Activated CD4-positive, alpha-beta T cell treated with anti-CD3 and anti-CD28 coated beads, Interleukin-10, Interleukin-2, amounts not matched to agents 100 ng/mL and 50 ng/mL, durations not matched to agents 16 hours and 8 hours (primary cell): ENCODE measurements at places on chromosomes 7 and 10.

- DNase-seq: no peak
Observed at GRCh38 chr10:78134773-78135306, 101.2 kb downstream of the RPS24 start.

GRCh38 chr10:66804962-66805361, 120.9 kb upstream of the LRRTM3 start:
- DNase-seq: no peak

- no peak for DNase-seq
Observed at GRCh38 chr10:97503406-97503805, 4.7 kb downstream of the UBTD1 start.

GRCh38 chr10:55158633-55159032, 357.6 kb upstream of the PCDH15 start:
- no peak for DNase-seq

DNA sequence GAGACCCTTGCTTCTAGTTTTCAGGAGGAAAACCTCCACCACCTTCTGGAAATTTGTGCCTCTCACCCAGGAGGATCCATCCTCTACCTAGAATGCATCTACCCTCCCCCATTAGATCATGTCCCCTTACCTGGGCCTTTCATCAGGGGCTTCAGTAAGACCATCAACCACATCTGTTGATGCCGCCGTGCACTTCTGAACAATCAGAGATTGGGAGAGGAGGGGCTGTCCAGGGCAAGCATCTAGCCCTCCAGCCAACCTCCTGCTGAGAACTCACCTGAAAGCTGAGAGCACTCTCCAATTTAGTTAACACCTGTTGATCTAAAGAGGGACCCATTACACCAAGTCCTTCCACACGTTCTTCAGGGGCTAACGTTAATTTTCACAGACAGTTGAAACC, 57.6 kb upstream of the PIK3CG start:
- DNase-seq: no peak

DNA sequence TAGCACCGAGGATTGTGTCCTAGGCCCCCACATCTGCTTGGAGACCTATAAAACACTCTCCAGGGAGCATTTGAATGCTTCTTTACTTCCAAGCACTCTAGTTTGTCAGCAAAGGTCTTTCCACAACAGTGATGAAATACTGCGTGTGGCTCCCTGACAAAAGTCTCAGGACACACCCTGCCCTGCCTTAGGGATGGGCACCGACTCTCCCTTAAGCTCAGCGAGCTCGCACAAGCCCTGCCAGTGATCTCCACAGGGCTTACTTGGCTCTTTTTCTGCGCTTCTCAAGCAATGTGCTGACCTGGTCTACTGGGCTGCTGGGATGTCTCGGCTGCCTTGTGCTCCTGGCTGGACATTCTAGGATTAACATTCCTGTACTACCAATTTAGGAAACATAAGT, 84.3 kb upstream of the MPP7 start:
- no peak for DNase-seq

DNA sequence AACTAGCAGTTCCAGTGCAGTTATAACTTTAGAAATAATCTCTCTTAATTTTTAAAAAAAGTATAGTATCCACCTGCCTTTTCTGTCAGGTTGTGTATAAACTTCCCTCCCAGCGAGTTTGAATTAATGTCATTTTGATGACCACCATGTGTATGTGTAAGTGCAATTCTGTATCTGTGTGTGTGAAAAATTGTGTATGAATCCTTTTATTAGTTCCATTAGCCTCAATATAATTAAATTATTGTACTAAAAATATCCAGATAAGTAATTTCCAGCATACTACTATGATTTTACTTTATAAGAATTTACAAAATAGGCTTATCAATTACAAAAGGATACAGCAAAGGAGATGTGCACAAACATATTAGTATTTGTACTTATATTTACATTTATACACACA, 421.1 kb upstream of the LRGUK start:
- no peak for DNase-seq

DNA sequence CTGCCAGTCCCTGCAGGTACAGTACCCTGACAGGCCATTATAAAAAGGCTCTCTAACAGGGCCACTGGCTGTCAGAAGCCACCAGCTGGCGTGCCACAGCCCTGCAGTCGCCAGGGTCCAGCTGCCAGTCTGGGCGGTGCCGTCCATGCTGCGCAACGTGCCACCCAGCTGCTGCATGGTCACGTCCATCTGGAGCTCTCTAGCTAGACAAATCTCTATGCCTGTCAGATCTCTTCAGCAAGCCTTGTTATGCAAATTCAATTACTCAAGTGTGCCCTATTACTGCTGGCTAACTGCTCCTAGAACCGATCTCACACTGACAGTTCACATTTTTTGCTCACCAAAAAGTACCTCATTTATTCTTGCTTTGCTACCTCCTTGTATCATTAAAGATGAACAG, 75.9 kb downstream of the HIBADH start:
- DNase-seq: no peak

GRCh38 chr10:62618054-62618453, 186.5 kb upstream of the ADO start:
- no peak for DNase-seq

GRCh38 chr7:39826166-39826565, 123.9 kb upstream of the CDK13 start:
- no peak for DNase-seq

GRCh38 chr7:146606628-146607027, 490.0 kb downstream of the CNTNAP2 start:
- DNase-seq: no peak

DNA sequence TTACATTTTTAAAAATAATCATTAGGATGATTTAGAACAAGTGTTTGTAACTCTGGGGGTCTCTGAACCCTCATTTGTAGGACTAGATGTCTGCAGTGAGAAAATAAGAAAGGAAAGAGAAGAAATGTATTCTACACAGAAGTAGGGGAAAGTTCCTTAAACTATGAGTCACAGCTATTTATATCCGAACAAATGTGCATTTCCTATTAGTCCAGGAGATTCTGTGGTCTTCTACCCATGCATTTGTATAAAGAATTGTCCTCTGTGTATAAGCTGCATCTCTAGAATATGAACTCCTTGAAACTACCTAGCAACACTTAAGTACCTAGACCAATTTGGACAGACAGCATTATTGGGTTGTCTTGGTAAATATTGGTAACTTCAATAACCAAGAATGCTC, 15.9 kb upstream of the CD36 start:
- DNase-seq: no peak

DNA sequence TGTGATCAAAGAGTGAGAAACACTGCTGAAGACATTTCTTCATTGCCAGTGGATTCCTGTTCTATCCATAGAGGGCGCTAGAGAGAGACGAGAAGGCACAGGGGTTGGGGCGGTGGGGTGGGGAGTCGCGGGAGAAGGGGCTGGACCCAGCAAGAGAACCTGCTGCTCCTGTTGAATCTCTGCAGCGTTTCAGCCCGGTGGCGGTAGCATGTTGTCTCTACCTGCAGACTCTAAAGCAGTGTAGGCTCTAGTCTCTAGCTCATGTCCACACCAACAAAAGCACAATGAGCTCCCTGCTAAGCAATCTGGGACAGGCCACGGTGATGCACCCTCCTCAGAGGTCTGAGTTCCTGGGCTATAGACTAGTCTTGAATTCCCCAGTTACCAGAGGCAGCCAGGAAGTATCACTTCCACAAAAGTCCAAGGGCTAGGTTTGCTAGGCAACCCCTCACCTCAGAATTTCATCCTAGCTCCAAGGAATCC, 167.7 kb downstream of the DGKB start:
- no peak for DNase-seq
